Epithelial cell of umbilical artery (primary cell): ENCODE measurements at places on chromosomes 11 and 22. TPM values are rescaled to one million over a fixed set of nuclear protein-coding genes. Genes with fewer than 3 reads are reported as not detected.

The TRIM51 gene
- not detected in 2 replicates for total RNA-seq

The MS4A6E gene
- not detected in 2 replicates for total RNA-seq

The SHANK2 gene
- not detected in 2 replicates for total RNA-seq

The CSRP3 gene
- total RNA-seq, result not detected in 2 replicates

The INSC gene
- not detected in 2 replicates for total RNA-seq

The MS4A4A gene
- total RNA-seq, result not detected in 2 replicates

The TMEM45B gene
- total RNA-seq, result 0.46 and 0.65 TPM in 2 replicates

The TRIM66 gene
- total RNA-seq, result 1.3 and 1.8 TPM in 2 replicates

The FAM111B gene
- total RNA-seq, result 15.6 and 26.0 TPM in 2 replicates

The F2 gene
- not detected in 2 replicates for total RNA-seq

The BTG4 gene
- not detected in 2 replicates for total RNA-seq

The PAX6 gene
- total RNA-seq, result not detected in 2 replicates

The KRTAP5-9 gene
- total RNA-seq, result not detected in 2 replicates

The POU2AF2 gene
- total RNA-seq, result not detected in 2 replicates

The HTATIP2 gene
- total RNA-seq, result 39.3 and 92.6 TPM in 2 replicates

The KIF18A gene
- total RNA-seq, result 12.0 and 17.9 TPM in 2 replicates

The CCDC88B gene
- total RNA-seq, result 1.3 and 1.7 TPM in 2 replicates

The ASCL3 gene
- total RNA-seq, result not detected in 2 replicates

The NLRP14 gene
- under 0.01 and 0.15 TPM in 2 replicates for total RNA-seq

The GGT5 gene
- total RNA-seq, result 1.4 and 2.6 TPM in 2 replicates

The RCOR2 gene
- total RNA-seq, result 0.46 and 0.65 TPM in 2 replicates

The GRM5 gene
- total RNA-seq, result under 0.01 TPM in 2 replicates

The IGLL1 gene
- not detected in 2 replicates for total RNA-seq

The GCAT gene
- total RNA-seq, result 38.1 and 57.2 TPM in 2 replicates

The LRFN4 gene
- total RNA-seq, result 15.0 and 19.8 TPM in 2 replicates
